CD4-positive, alpha-beta T cell treated with Interleukin-6 for 4 hours (primary cell): ENCODE measurements at places on chromosomes 2 and 18.

- DNase-seq, result no peak
These were observed 1228.2 kb upstream of the DDX18 start for GRCh38 chr2:116586328-116586689.

DNA sequence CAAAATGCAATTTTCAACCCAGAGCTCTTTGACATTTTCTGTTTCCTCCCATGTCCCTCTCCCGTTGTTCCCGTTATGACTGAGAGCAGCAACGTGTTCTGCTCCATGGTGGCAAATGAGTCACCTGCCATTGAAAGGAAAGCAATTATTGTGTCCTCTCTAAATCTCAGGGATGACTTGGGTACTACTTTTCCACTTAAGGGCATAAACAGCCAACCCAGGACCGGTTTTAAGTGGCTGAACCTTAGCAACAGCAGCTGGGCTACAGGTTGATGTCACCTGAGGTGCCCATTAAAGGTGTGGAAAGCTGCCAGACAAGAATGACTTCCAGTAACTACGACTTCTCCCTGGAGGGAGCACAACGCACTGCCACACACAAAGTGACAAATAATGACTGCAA is 236.8 kb downstream of the NCKAP5 start:
- no peak for DNase-seq

DNA sequence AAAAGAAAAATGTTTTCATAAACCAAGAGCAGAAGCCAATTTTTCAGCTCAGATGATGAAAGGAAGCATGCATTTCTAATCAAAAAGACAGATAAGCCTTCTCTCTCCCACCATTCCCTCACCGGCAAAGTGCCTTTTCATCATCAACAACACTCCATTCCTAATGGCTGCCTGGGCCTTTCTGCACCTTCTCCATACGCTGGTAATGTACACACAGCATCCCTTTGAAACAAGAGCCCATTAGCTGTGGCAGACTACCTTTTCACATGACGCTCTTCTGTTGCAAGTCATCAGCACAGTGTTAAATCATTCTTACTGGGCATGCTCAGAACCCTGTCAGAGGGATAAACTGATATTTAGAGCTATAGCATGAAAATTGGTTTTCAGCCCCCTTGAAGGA is 408.9 kb downstream of the MEIS1 start:
- DNase-seq, result no peak

DNA sequence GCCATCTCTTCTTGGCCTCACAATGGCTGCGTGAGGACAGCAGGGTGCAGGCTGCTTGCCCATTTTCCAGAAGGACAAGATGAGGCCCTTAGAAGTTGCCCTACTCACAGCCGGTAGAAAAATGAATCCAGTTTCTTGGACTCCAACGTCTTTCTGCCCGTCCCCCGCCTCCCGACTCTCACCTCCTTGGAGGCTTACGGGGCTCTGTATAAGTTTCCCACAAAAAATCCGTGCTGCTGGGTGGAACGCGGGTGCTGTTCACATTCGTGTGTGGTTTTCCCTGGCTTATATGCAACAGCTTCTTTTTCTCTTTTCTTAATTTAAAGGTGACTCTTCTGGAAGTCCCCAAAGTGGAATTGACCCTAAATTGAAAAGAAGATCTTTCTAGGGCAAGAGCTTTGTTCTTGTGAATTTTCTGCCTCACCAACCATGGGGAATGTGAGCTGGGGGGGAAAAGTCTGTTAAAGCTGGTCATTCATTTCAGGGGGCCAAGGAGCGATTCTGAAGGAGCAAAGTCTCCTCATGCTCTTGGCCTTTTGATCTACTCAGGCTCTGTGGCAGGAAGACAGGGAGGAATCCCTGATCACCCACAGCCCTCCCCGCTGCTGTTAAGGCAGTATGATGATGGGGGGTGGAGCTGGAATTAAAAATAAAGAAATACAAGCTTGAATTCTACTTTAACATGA is 51.3 kb downstream of the DDX1 start:
- DNase-seq, result no peak

GRCh38 chr2:69113627-69114026 is 100.6 kb downstream of the ANTXR1 start:
- no peak for DNase-seq

GRCh38 chr2:15734674-15735483 is 143.2 kb downstream of the DDX1 start:
- DNase-seq, result no peak

DNA sequence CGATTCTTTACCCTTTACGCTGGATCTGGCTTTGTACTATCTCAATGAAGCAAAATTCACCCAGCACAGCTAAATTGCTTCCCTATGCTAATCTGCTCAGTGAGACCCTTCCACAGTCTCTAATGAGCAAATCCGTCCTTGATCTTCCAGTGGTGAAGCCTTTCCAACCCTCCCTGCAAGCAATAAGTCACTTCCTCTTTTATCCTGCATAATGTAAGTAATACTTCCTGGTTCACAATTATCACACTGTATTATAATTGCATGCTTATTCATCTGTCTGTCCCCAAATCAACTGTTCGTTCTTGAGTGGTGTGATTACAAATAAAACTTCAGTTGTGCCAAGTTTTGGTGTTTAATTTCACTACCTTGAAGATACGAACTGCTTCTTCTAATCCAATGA is 404.0 kb downstream of the ADCYAP1 start:
- DNase-seq, result no peak

GRCh38 chr18:8424481-8424880 is 184.8 kb upstream of the RAB12 start:
- no peak for DNase-seq

DNA sequence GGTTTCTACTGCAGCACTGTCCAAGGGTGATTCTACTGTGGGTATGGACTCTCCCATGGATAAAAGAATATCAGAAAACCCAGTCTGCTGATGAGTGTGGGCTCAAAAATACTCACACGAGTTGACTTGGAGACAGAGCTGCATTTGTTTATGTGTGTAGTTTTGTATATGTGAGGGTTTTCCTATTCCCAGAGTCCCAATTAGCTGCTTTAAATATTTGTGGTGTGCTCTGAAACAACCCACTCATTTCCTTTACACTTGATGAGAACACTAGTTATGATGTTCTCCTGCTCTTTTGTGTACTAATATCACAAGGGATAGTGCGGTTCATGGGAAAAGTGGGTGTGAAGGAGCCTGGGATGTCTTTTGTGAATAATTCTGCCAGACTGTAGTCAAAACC is 337.3 kb downstream of the PLCL1 start:
- DNase-seq, result no peak
